ENCODE measurements at places on chromosomes 5 and 9.
A peak's percentile ranks its signal among the peaks of the same experiment; 100 is the strongest.

DNA sequence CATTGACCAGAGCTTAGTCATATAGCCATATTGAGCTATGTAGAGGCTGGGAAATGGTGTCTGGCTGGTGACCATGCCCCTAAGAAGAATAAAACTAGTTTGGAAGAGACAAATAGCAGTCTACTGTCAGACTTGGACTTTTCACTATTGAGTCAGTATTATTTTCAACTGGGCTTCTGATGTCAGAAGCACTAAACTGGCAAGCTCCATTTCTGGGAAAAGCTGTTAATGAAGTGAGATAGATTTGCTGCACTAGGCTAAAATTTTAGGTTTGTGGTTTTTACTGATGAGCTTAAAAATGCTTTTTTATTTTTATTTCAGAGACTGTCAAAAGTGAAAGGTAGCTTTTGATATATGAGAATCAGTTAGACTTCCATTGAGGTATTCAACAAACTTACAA lies 220.2 kb downstream of the RAB3C start:
- no peak for DNase-seq

GRCh38 chr5:81819556-81820317 lies 68.8 kb upstream of the SSBP2 start:
- DNase-seq: peak; percentile 26

DNA sequence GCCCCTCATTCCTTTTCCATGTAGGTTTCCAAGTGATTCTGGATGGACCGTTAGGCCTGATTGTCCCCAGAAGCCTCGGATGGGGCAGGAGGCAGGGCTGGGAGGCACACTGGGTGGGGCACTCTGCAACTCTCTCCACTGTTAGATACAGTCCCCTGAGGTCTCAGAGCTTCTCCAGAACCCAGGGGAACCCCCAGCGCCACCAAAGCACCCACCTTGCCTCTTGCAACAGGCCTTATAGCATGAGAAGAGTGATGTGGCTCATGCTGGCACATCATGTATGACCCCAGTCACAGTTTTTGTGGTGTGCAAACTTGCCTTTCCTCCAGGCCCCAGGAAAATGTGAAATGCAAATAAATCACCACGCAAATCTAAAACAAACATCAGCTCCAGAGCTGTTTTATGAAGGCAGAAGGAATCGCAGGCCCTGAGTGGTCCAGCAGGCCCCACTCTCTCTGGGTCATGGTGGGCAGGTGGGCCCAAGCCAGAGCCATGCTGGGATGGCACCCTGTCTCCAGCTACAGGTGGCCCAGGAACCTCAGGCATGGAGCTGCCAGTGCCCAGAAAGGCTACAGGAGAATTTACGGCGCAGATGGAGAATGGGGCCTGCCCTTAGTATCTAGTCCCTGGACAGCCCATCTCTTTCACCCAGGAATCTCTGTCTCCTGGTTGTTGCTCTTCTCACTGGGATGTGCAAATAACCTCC lies 36.3 kb upstream of the CDKN2AIPNL start:
- no peak for DNase-seq

- no peak for DNase-seq
Observed at GRCh38 chr9:129400001-129400970, 220.6 kb downstream of the C9orf50 start.

- peak; percentile 54 for DNase-seq
Observed at GRCh38 chr9:129567842-129568559, 52.9 kb downstream of the C9orf50 start.
